ENCODE measurements at places on chromosomes 2 and 18. TPM values are rescaled to one million over a fixed set of nuclear protein-coding genes. Genes with fewer than 3 reads are reported as not detected.

RAB6C gene
- not detected for polyA plus RNA-seq

ERBB4 gene
- polyA plus RNA-seq, result not detected

COL4A4 gene
- polyA plus RNA-seq, result 20.8 TPM

GALNT14 gene
- 0.68 TPM for polyA plus RNA-seq

NCL gene
- polyA plus RNA-seq, result 523 TPM
